ENCODE measurements at places on chromosomes 12 and 14. TPM values are rescaled to one million over a fixed set of nuclear protein-coding genes. Genes with fewer than 3 reads are reported as not detected.

- no peaks in the 10 kb centered on the region for H3K27me3 ChIP-seq
- no peak overlapping the region for H3K4me3 ChIP-seq
- no peak overlapping the region for H3K27ac ChIP-seq
- H3K36me3 ChIP-seq: no peaks in the 10 kb centered on the region
- no peak for DNase-seq
These were observed 380.7 kb upstream of the SYT1 start for GRCh38 chr12:78483767-78484315.

DNA sequence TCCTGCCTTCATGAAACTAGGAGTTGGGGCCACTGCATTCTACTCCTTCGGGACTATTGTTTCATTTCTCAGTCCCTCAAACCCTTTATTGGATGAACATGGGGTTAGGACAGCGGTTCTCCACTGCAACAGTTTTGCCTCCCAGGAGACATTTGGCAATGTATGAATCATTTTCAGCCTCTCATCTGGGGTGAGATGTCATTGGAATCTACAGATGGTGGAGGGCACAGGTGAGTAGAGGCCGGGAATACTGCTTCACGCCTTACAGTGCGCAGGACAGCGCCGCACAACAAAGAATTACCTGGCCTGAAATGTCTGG, 649 bp upstream of the GNPNAT1 start:
- H3K27me3 ChIP-seq: no peaks in the 10 kb centered on the region
- H3K36me3 ChIP-seq: no peaks in the 10 kb centered on the region
- H3K4me1 ChIP-seq: peaks cover 19% of the 10 kb centered on the region
- no peak for DNase-seq
- peak overlapping the region; percentile 34 for H3K4me3 ChIP-seq

GRCh38 chr12:41293011-41293410, 104.9 kb downstream of the PDZRN4 start:
- no peaks in the 10 kb centered on the region for H3K36me3 ChIP-seq
- no peak for DNase-seq
- no peak overlapping the region for H3K4me3 ChIP-seq
- H3K4me1 ChIP-seq: no peaks in the 10 kb centered on the region

DNA sequence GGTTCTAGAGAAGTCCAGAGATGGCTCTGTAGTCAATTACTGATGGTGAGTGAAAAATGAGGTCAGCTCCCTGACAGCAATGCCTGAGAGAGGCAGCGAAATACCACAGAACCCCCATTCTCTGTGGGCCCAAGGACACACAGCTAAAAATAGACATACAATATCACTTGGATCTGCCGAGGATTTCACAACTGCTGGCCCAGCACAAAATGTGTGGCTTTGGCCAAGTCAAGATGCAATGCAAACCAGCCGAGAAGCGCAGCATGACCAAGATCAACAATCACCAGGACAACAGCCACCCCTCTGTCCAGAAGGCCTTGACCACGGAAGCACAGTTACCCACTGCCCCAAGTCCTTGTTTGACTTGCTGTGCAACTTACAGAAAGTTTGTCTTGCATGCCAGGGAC, 52.2 kb downstream of the CKAP4 start:
- H3K27ac ChIP-seq: no peak overlapping the region
- peaks cover 2% of the 10 kb centered on the region for H3K27me3 ChIP-seq
- no peaks in the 10 kb centered on the region for H3K4me1 ChIP-seq
- H3K36me3 ChIP-seq: no peaks in the 10 kb centered on the region

- DNase-seq: no peak
- H3K27ac ChIP-seq: no peak overlapping the region
- no peaks in the 10 kb centered on the region for H3K36me3 ChIP-seq
- H3K4me1 ChIP-seq: no peaks in the 10 kb centered on the region
- no peaks in the 10 kb centered on the region for H3K27me3 ChIP-seq
These were observed 171.0 kb downstream of the KICS2 start for GRCh38 chr12:64051057-64051456.

Gene RAN
- 264 TPM for total RNA-seq

Gene ITPK1
- 73.2 TPM for total RNA-seq

Gene NTS
- total RNA-seq: not detected

All from natural killer cell (primary cell).